ENCODE measurements at places on chromosomes 2 and 18.

DNA sequence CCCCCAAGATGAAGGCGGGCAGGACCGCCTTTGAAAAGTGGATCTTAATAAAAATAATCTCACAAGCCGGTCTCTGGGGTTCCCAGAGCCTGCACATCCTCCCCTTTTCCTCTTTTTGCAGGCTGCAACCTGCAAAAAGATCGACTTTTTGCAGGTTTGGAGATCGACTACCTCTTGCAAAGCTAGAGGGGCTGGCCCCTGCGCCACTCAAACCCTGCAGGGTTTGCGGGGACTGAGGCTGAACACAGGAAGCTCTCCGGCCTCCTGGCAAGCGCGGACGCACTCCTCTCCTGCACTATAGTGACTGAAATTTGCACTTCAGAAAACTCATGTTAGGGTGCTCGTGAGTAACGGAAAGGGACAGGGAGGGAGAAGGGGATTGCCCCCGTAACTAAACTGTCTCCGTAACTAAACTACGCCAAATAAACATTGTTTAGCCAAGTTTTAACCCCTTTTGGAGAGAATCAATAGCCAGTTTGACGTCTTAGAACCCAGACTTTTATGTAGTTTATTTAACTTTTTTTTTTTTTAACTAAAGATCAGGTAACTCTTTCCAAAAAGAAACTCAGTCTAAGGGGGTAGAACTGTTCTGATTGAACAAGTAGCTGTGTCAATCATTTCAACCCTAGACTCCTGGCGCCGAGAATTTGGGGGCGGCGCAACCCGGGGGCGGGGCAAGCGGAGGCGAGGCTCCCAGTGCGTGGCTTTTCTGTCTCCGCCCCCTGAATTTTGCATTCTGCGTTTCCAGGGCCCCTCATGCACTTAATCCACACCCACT is 2.5 kb downstream of the IGFBP5 start:
- DNase-seq = peak; percentile 71

DNA sequence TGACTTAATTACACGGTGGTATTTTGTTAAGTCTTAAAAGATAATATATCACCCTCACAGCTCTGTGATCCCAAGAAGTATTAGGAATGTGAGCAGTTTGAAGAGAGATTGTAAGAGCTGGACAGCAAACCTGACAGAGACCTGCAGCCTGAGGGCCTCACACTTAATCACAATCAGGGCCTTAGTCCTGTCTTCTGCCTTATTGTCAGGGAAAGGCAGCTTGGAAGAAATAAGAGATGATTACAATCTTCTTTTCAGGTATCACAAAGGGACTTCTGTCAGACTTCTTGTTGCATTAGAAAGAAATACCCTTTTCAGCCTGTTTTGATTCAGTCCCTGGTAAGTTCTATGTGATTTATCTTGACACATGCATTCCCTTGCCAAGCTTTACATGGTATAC is 1433.8 kb upstream of the SLC39A10 start:
- no peak for DNase-seq

- no peak for DNase-seq
Observed at GRCh38 chr18:58645398-58645797, 16.5 kb upstream of the ALPK2 start.

DNA sequence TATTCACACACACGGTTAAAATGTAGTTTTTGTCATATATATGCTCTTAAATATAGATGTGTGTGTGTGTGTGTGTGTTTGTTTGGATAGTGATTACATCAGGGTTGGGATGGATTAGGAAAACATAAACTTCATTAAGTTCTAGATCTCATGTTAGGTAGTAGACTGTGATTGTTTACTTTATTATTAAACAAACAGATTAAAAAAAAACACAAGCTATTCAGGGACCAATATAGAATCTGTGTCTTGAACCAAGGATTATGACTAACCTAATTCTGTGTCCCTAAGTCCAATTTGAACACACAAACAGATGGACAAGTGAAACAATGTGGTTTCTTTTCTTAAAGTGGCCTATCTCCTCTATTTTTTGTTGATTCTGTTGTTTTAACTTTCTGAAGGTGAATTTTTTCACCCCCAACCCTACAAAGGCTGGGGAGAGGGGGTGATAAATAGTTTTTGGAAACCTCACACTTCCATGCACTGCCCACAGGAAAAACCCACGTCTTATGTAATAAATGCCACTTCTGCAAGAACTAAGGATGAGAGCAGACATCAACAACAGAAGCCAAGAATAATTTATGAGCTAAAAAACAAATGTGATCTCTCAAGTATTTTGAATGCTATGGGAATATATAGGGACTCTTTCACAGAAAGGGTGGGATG is 40.7 kb downstream of the IL1R2 start:
- DNase-seq = no peak

- DNase-seq = no peak
Observed at GRCh38 chr2:221156062-221156734, 415.9 kb downstream of the EPHA4 start.

DNA sequence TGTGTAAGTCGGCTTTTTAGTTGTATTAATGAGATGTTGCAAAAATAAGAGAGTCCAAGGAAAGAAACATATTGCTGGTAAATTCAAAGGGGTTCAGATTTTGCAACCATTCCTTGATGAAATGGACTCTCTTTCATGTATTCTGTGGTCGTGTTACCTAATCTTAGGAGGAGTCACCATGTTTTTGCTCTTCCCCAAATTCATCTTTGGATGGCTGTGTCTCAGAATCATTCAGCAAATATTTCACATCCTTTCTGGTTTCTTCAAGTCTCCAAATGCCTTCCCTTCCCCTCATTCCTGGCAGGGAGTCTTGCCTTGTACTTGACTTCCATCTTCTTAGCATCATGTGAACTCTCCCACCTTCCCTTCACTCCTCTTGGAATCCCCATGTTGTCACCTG is 66.1 kb downstream of the PTPRM start:
- no peak for DNase-seq

GRCh38 chr2:209495855-209496585 is 72.2 kb downstream of the MAP2 start:
- DNase-seq = no peak

All from activated T-cell treated with anti-CD3 and anti-CD28 coated beads for 4 hours (primary cell).